CD4-positive, alpha-beta T cell treated with Interleukin-12 subunit alpha and Interleukin-12 subunit beta, for 1 hour (primary cell): ENCODE measurements at places on chromosomes 3 and 15.

DNA sequence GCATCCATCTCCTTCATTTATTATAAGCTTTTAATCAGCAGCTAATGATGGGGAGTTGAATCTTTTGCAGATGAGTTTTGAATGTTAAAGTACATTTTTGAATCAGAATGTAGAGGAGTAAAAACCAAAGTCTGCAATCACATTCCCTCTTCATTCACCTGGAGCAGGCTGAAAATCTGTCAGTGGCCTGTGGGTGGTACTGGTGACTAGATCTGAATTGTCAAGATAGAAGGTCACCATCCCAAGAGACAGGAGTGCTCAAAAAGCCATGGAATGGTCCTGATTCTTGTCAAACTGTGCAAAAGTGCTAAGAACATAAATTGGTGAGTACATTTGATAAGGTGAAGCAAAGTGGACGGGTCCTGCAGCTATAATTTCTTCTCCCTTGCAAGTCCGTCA, 881.3 kb upstream of the NR2F2 start:
- no peak for DNase-seq

- DNase-seq: no peak
These were observed 6.1 kb downstream of the ANP32A start for GRCh38 chr15:68814596-68814995.

GRCh38 chr3:96209699-96210098, 604.7 kb upstream of the EPHA6 start:
- DNase-seq: no peak

DNA sequence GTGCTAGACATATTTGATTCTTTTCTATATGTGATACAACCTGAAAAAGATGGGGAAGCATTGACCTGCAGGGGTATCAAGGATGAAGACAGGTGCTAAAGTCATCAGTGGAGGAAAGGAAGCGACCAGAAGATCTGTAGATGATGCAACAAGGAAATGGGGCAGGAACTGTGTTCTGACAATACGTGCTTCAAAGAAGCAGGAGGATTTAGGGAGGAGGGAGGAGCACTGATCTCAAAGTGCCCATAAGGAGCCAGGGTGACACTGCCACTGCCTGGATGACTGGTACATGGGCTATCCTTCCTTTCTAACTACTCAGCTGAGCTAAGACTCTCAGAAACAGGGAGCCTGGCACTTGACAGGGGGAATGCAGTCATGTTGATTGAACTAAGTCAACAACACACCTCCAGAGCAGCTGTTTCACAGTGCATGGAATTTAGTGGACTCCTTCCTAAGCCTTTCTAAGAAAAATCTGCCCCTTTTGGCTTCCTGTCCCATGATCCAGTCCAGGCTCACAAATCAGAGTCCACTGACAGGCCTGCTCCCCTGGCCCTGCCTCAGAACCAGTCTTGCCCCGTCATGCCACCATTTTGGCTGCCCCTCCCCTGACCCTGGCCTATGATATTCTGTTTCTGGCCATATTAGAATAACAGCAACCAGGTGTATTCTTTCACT, 12.0 kb downstream of the LYSMD4 start:
- no peak for DNase-seq
